OCI-M1 (cell line): ENCODE measurements at places on chromosomes 12 and 14.
A peak's percentile ranks its signal among the peaks of the same experiment; 100 is the strongest.

GRCh38 chr12:8841778-8842177 lies 19.4 kb downstream of the A2ML1 start:
- no peak for DNase-seq

DNA sequence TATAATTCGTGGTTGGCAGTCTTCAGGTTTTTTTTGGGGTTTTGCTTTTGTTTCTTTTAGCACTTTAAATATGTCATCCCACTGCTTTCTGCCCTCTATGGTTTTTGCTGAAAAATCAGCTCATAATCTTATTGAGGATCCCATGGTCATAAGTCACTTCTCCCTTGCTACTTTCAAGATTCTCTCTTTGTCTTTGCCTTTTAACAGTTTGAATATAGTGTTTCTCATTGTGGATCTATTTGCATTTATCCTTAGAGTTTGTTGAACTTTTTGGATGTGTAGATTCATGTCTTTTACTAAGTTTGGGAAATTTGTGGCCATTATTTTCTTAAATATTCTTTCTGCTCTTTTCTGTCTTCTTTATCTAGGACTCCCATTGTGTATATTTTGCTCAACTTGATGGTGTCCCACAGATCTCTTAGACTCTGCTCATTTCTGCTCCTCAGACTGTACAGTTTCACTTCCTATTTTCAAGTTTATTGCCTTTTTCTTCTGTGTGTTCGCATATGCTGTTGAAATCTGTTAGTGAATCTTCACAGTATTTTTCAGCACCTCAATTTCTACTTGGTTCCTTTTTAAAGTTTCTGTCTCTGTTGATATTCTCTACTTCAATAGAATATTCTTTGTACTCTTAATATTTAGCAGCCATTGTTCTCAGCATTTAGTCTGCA lies 70.8 kb downstream of the WNK1 start:
- DNase-seq = peak; percentile 54

- no peak for DNase-seq
Observed at GRCh38 chr14:38507299-38507698, 251.4 kb upstream of the CLEC14A start.

DNA sequence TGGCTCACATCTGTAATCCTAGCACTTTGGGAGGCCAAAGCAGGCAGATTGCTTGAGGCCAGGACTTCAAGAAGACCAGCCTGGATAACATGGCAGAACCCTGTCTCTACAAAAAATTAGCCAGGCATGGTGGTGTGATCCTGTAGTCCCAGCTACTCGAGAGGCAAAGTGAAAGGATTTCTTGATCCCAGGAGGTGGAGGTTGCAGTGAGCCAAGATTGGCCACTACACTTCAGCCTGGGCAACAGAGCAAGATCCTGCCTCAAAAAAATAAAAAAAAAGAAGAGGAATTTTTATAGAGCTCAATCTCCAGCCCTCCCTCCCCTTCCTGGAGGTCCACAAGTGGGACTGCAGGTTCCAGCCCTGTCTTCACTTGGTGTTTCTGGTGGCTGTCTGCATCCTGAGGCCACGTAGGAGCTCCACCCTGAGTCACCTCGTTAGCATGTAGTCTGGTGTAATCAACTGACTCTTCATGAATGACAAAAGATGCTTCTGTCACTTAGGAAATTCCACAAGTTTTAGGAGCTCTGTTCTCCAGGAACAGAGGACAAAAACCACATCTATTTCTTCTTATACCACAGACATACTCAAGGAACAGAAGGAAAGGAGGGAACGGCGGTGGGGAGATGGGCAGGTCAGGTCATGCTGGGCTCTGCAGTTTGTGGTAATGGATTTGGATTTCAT lies 16.2 kb downstream of the CCDC62 start:
- DNase-seq = no peak

DNA sequence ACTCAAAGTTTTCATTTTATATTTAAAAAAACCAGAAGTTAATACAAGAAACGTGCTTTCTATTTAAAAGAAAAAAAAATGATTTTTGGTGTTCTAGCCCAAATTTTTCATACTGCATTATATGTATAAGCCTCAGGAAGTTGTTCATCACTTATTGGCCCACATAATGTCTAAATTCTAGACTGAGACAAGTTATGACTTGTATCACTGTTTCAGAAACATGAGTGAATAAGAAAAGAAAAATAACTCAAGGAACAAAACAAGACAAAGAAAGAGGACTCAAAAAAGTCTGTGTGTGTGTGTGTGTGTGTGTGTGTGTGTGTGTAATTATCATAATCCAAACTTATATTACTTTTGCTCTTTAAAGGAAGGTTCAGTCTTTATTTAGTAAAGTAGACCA lies 929.8 kb downstream of the GALC start:
- DNase-seq = no peak

GRCh38 chr14:68704736-68705720 lies 87.8 kb downstream of the ZFP36L1 start:
- no peak for DNase-seq

GRCh38 chr14:104364830-104365229 lies 214.7 kb upstream of the C14orf180 start:
- DNase-seq = no peak

- DNase-seq = no peak
Observed at GRCh38 chr14:77912754-77913556, 113.0 kb downstream of the ADCK1 start.

GRCh38 chr12:89636052-89636775 lies 72.4 kb downstream of the ATP2B1 start:
- no peak for DNase-seq

GRCh38 chr12:75888874-75889613 lies 142.5 kb downstream of the PHLDA1 start:
- DNase-seq = no peak

DNA sequence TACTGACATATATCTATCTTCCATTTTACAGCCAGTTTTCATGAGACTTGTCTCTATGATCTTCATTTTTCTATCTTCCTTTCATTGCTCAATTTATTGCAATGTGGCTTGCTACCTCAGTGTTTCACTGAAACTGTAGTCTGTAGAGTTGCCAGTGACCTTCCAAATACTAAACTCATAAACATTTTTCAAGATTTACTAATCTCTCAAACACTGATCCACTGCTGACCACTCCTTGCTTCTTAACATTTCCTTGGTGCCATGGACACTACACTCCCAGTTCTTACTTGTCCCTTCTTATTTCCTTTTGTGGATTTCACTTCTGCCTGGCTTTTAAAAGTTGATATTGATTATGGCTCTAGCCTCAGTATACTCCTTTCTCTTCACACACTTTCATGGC lies 95.4 kb upstream of the SLCO1C1 start:
- no peak for DNase-seq

- DNase-seq = peak; percentile 93
Observed at GRCh38 chr12:124352839-124353238, 57.9 kb downstream of the RFLNA start.

GRCh38 chr12:101703487-101703886 lies 6.0 kb downstream of the CHPT1 start:
- no peak for DNase-seq

GRCh38 chr12:113609692-113610469 lies 138.2 kb upstream of the LHX5 start:
- no peak for DNase-seq

GRCh38 chr14:52299692-52300278 lies 14.3 kb upstream of the PTGER2 start:
- DNase-seq = peak; percentile 66

- peak; percentile 47 for DNase-seq
Observed at GRCh38 chr12:17278946-17279345, 673.0 kb upstream of the LMO3 start.

DNA sequence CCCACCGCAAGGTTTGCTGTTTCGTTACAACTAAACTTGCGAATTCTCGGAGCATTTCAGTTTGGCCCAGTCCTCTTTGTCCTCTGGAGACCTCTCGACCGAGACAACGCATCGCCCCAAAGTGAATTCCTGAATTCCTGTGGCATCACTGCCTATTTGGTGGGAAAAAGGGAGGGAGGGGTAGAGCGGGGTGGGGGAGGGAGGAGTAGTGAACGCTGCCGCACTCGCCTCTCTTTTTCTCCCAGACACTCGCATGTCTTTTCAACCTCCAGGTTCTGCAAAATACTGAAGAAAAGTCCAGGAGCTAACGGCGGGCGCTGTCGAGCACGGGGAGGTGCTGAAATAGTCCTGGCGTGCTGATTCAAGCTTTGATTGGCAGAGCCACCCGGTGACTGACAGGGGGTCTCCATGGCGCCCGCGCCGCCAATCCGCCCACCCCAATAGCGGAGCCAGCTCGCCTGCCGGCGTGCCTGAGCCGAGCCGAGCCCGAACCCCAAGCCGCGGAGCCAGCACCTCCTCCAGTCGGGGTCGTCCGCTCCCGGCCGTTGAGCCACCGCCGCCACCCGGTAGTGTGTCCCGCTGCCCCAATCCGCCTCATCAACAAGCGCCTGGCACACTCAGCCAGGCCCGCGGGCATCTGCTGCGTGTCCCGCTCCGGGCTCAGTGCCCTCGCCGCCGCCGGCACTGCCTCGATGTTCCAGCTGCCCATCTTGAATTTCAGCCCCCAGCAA lies at the start of gene SIX6:
TSS of gene SIX6 (plus strand) at position 440 of the 731 bp plus-strand sequence. CDS start at position 693, 253 bp downstream.
- no peak for DNase-seq

- DNase-seq = no peak
Observed at GRCh38 chr14:104112113-104112505, 26.3 kb upstream of the KIF26A start.

GRCh38 chr12:106308611-106309010 lies 6.1 kb downstream of the TCP11L2 start:
- no peak for DNase-seq

DNA sequence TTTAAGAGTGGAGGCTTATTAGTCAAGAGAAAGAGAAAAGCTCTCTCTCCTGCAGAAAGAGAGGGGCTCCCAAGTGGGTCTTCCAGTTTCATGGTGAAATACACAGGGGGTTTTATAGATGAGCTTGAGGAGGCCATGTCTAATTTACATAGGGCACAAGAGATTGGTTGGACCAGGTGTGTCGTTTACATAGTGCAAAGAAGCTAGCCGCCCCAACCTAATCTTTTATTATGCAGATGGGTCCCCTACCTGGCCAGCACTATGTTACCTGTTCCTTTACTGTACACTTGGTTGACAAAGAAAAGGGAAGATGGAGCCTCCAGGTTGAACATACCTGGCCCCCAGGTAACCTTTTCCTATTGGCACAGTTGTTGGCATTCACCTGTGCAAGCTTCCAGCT lies 195.0 kb downstream of the PIK3C2G start:
- no peak for DNase-seq

DNA sequence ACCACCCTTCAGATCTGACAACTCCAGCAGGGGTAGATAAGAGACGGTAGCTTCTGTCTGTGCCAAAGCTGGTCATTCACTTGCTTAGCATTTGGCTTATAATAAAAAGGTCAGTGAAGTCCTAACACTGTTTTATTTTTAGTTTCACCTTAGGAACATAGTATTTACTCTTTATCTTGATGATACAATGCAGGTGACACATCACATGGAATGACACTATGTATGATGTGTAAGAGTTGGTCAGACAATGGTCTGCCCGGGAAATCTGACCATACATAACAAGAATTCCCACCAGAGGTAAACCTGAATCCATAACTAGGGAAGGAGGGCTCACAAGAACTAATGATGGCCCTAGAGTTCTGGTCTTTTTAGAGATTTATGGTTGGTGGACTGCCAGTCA lies 66.6 kb downstream of the IFNG start:
- DNase-seq = no peak

GRCh38 chr14:54627540-54628363 lies 60.8 kb downstream of the SAMD4A start:
- peak; percentile 2 for DNase-seq

DNA sequence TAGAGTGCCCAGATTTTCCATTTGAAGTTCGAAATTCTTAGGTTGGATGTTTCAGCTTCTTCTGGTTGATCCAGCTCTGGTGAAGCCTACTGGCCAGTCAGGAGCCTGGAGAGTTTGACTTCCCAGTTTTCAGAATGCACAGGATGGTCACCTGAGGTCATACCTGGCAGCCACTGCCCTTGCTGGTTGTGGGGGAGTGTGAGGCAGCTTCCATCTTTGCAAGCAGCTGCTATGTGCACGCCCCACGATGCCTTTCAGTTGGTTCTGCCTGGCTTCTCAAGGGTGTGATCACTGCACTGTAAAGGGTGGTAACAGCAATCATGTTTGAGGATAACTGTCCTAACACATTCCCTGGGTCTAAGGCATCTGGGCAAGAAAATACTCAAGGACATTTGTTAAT lies 15.4 kb downstream of the CCDC92 start:
- no peak for DNase-seq

DNA sequence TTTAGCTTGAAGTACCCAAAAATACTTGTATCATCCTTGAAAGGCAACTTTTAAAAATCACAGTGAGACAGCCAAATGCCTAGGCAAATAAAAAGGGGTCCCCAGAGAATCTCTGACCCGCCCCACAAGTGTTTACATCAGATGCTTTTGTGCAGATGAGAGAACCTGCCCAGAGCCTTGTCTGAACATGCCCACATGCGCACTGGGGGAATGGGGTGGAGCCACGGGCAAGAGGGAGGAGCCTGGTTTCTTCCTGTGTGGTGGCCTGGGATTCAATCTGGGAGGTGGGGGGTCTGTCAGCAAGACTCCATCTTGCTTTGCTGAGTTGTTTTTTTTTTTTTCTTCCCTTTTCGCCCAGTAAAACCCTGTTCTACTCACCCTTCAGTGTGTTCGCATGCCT lies 381.7 kb upstream of the CCDC196 start:
- DNase-seq = no peak

DNA sequence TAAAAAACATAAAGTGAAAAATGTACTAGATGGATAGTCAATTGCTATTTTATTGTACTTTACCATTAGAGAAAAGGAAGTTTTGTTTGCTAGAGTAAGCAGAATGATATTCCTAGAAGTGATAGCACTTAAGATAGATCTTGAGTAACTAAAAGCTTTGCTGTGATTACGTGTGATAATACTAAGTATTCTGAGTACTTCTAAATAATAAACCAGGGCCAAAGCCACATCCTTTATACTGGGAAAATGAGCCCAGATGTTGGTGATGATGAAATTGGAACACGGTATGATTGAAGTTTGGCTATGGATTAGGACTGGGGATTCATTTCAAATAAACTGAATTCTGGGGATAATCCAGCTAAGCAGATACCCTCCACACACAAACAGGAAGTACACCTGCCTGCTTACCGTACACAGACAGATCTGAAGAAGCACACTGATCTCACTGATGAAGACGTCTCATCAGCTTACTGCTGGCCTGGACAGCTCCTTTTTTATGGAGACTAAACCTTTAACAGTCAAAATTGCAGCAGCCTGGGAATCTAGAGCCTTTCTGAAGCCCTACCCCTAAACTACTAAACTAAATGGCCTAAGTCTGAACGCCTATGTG lies 199.8 kb downstream of the LRFN5 start:
- no peak for DNase-seq

- DNase-seq = peak; percentile 2
Observed at GRCh38 chr14:101851736-101852405, 90.4 kb downstream of the PPP2R5C start.

- DNase-seq = peak; percentile 25
Observed at GRCh38 chr14:101820283-101820798, 58.8 kb downstream of the PPP2R5C start.

DNA sequence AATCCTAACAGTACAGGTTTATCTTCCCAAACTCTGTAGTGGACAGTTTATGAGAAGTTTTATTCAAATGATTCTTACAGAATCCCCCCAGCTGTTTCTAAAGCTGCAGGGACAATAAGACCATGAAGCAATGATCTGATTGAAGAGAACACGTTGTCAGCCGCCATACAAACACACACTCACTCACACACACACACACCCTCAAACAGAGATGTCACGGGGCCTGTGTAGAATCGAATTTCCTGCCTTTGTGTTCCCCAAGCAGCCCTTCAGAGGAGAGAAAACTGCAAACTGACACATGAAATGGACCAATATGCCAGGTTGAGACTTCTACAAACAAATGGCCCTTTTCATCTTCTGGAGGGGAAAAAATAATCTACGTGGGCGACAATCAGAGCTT lies 80.5 kb upstream of the TBX3 start:
- DNase-seq = no peak

- DNase-seq = peak; percentile 74
Observed at GRCh38 chr14:77605392-77605972, 11.0 kb downstream of the SPTLC2 start.
